HS-27A (cell line): ENCODE measurements at places on chromosomes 12 and 14.
A peak's percentile ranks its signal among the peaks of the same experiment; 100 is the strongest.

- no peak for DNase-seq
Measured at GRCh38 chr12:69884386-69884785, 59.4 kb downstream of the MYRFL start.

GRCh38 chr14:105527826-105528585, 1.6 kb downstream of the TMEM121 start:
- DNase-seq: peak; percentile 17

- DNase-seq: no peak
Measured at GRCh38 chr12:11685316-11685715, 35.8 kb downstream of the ETV6 start.

DNA sequence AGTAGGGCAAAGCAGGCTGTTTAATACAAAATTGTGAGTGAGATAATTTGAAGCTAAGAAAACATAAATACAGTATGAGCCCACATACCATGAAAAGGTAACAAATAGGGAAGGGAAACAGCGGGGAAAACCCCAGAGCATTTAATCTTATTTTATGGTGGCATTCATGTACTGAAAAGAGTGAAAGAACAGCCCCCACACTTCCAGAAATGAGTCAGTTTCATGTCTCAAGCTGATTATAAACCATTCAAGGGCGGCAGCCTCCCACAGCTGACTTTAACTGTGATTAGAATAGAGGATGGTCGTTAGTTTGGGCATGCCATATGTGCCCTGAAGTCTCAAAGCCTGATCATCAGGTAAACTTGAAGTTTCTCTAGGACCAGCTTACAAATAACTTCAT, 64.5 kb downstream of the FOXG1 start:
- DNase-seq: no peak

GRCh38 chr12:114508529-114509129, 102.7 kb upstream of the TBX5 start:
- DNase-seq: peak; percentile 5

DNA sequence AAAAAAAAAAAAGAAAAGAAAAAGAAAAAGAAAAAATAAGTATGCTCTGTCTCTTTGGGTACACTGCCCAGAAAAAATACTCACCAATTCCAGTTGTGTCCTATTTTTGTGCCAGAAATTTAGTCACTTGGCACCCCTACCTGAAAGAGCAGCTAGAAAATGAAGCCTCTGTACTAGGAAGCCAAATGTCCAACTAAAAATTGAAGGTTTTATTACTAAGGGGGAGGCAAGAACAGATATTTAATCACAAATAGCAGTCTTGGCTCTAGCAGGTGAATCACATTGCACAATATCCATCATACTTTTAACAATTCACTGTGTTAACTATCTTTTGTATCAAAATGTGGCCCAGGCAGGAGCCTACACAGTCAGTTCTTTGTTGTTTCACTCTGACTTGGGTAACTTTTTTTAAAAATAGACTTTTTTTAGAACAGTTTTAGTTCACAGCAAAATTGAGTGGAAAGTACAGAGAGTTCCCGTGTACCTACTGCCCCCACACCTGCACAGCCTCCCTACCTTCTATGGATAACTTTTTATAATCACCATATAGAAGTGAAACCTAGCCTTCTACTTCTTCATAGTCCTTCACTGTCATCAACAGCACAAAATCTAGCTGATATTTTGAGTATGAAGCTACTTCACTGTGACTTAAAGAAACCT, 87.1 kb upstream of the ATF7IP start:
- DNase-seq: no peak

DNA sequence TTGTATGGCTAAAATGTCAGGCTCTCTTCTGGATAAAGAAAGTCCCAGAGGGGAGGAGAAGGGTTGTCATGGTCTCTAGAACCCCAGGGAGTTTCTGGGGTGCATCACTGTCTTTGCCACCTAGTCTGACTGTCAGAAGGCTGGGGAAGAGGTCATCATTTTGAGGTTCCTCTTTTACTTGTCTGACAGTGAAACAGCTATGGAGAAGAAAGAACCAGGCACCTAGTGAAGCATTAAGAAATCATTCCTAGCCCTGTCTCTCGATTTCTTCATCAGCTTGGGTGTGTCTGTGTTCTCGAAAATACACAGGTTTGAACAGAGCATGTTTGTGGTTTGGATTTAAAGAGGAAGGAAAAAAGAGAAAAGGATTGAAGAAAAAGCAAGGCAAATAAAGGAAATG, 158.7 kb upstream of the LRIG3 start:
- no peak for DNase-seq

- DNase-seq: no peak
Measured at GRCh38 chr12:43730283-43730682, 28.3 kb downstream of the PUS7L start.

DNA sequence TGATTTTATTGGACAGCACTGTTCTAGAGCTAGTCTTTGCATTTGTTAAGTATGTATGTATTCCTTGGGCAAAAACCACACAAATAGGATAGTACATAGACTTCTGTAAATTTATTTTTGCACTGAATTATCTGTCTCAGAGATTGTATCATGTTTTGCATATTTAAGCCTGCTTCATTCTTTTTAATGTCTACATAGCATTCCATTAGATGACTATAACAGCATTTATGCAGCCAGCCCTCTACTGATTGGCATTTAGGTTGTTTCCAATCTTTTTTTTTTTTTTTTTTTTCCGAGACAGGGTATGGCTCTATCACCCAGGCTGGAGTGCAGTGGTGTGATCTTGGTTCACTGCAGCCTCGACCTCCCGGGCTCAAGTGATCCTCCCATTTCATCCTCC, 34.5 kb downstream of the SYNDIG1L start:
- DNase-seq: no peak

DNA sequence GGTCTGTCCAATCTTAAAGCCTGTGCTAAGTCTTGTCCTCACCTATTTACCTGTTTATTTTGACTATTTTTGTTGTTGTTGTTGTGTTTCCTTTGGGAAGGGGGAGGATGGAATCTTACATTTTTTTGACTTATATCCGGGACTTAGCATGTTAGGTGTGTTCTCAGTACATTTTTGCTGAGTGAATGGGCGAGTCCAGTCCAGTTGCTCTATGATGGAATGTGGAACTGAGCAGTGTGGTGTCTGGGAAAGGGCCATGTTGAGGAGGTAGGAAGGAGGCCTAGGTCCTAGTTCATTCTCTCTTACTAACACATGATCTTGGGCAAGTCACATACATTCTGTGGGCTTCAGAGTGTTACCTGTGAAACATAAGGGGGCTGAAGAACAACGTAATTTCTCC, 80.9 kb upstream of the SLC38A2 start:
- DNase-seq: no peak

- DNase-seq: no peak
Measured at GRCh38 chr12:106150555-106150954, 11.8 kb upstream of the NUAK1 start.

DNA sequence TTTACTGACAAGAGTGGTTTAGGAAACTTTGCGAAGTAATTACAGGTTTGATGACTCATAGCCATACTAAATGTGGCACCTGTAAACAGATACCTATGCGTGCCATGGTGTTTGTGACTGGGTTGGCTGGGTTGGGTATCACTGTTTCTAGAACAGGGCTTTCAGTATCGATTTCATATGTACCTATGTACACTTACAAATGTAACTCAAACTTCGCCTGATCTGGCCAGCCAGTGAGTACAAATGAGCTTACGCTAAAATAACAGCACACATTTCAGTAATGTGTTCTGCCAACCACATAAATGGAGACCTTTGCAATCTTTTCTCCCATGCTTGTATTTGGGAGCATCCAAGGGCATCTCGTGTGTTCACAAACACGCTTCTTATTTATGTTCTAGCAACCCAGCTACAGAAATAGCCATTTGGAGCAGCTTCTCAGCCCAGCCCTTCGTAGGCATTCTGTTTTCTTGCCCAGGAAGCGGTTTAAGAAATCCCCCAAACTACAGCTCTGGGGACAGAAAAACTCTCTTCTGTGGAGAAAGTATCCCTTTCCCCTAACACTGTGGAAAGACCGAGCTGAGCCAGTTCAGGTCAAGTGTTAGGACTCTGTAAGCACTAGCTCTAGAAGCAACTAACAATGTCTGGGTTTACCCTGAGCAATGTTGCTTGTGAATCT, 42.3 kb upstream of the MDM1 start:
- no peak for DNase-seq

- DNase-seq: peak; percentile 49
Measured at GRCh38 chr14:83172363-83172762, 1638.7 kb upstream of the SEL1L start.

GRCh38 chr14:23653051-23653450, 16.9 kb downstream of the DHRS2 start:
- DNase-seq: no peak

DNA sequence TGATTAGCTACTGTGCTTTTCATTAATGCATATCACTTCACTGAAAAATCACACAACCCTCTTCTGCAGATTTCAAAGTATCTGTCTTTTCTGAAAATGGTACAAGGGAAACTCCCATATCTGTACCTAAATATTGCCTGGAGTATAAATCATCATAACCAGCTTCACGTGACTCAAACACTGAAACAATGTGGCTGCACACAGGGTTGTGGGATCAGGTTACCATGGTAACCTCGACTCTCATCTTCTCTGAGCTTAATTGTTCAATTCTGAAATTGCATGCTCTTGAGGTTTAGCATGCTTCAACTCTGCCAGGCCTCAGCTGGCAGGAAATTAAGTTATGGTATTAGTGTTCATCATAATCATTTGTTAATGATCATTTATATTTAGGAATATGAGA, 77.5 kb upstream of the CPSF6 start:
- DNase-seq: no peak

GRCh38 chr12:105804591-105805265, 334.0 kb downstream of the NUAK1 start:
- DNase-seq: no peak

DNA sequence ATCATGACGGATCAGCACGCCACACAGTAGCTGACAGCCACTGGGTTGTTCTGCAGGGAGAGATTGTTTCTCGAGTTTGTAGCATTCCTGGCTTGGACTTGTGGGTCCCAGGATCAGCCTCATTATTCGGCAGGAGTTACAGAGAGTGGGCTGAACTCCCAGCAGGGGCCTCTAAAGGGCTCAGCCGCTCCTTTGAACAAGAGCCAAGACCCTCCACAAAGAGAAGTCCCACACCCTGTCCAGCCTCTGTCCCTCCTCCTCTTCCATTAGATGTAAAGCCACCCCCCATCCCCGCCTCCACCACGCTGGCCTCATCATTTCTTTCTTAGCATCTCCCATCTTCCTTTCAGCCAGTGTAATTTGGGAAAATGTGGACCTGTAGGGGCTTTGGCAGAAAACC, 96.7 kb upstream of the HSPB8 start:
- no peak for DNase-seq

DNA sequence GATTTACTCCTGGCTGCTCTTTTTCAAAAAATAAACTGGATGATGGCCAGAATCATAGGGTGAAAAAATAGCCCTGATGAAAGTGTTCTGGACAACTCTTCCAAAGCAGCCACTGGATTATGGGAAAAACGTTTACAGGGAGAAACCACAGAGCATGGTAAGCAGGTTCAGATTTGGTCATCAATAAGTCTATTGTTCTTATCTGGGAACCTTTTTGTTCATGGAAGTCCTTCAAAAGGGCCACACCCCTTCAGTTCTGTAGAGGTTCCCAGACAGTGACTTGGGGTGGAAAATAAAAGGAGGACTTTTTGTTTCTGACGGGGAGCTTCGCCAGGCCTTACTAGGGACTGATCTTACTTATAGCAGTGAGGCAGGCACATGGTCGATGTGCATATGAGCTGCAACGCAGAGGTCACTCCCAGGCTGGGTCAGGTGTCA, 117.4 kb upstream of the SLC38A2 start:
- DNase-seq: no peak

DNA sequence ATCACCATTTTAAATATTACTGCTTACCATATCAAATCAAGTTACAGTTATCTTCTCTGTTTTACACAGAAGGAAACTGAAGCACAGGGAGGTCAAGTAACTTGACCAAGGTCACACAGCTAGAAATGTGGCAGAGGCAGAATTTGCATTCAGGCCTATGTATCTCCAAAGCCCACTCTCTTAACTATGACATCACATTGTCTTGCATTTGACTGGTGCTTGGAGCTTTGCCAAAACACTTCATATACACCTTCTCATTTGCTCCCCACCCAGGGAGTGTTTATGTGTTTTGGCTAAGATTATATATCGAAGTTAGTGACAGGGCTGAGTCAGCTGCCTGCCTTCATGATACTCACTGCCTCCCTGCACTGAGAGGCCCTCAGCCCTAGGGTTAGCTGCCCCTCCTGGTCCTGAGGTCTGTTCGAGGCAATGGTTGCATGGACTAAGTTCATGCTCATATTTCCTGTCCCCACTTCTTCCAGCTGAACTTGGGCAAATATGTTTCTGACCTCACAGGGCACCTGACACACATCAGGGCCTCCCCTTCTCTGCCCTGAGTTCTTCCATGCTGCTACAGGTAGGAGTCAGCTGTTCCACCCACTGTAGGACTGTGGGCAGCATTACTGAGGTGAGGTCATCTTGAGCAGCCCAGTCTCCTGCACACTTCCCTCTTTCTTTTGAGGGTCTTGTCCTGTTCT, 1.8 kb downstream of the GALNT6 start:
- DNase-seq: no peak

DNA sequence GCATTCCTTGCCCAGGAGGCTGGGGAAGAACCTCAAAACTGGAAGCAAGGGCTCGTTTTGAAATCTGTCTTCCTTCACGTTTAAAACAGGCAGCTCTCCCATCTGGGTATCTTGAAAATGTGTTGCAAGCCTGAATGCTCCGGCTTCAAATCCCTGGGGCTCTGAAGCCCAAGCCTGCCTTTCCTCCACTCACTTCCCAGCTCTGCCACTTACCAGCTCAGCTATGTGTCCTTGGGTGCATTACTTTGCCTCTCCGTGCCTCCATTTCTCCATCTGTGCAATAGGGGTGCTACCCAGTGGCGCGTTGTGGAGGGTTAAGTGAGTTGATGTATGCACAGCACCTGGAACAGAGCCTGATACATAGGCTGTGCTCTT, 97.6 kb downstream of the GCH1 start:
- DNase-seq: no peak

- no peak for DNase-seq
Measured at GRCh38 chr14:102544046-102544746, 34.6 kb upstream of the ANKRD9 start.

- no peak for DNase-seq
Measured at GRCh38 chr14:47438650-47439140, 236.7 kb downstream of the MDGA2 start.

- peak; percentile 48 for DNase-seq
Measured at GRCh38 chr12:67042697-67043131, 226.4 kb upstream of the CAND1 start.

- no peak for DNase-seq
Measured at GRCh38 chr14:85090681-85091080, 439.3 kb upstream of the FLRT2 start.

DNA sequence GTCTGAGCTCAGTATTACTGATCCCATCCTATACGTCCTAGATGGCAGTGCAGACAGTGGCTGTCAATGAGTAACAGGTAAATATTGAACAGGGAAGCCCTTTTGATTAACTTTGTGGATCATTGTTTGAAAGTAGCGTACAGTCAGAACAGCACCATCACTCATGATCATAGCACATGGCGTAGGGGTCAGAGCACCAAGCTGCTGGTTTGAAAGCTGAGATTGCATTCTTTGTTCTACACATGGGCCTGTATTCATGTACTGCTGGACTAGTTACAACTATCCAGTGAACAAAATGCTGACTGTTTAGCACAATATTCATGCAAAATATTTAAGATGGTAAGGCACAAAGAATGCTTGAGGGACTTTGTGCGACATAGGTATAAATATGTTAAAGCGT, 131.8 kb downstream of the NPAS3 start:
- DNase-seq: no peak

- DNase-seq: no peak
Measured at GRCh38 chr14:100400115-100400514, 77.0 kb downstream of the SLC25A47 start.

- no peak for DNase-seq
Measured at GRCh38 chr14:92507174-92507768, 6.3 kb upstream of the RIN3 start.
